ENCODE measurements at places on chromosomes 2 and 18. TPM values are rescaled to one million over a fixed set of nuclear protein-coding genes. Genes with fewer than 3 reads are reported as not detected.

Gene HOXD11
- not detected for polyA plus RNA-seq

Gene CCT7
- polyA plus RNA-seq: 132 TPM

Gene CCDC74B
- polyA plus RNA-seq: 0.38 TPM

Gene SCN2A
- not detected for polyA plus RNA-seq

Gene SLC9A4
- not detected for polyA plus RNA-seq

Gene RUFY4
- polyA plus RNA-seq: not detected

Gene RIT2
- polyA plus RNA-seq: 2.9 TPM

Gene LBX2
- polyA plus RNA-seq: 0.88 TPM

Gene ANKRD29
- polyA plus RNA-seq: 5.5 TPM

Gene IL1RL1
- 2.5 TPM for polyA plus RNA-seq

Gene RPRM
- polyA plus RNA-seq: not detected

Gene ZNF804A
- polyA plus RNA-seq: not detected

Gene CRYBA2
- not detected for polyA plus RNA-seq

Gene R3HDM1
- 9.3 TPM for polyA plus RNA-seq

Gene AGXT
- polyA plus RNA-seq: not detected

Gene C2orf81
- 4.5 TPM for polyA plus RNA-seq

Gene NPHP1
- polyA plus RNA-seq: 10.4 TPM

Gene ZSWIM2
- not detected for polyA plus RNA-seq

Gene ESPNL
- not detected for polyA plus RNA-seq

Gene SERPINB10
- not detected for polyA plus RNA-seq

Gene CAPN14
- polyA plus RNA-seq: 0.18 TPM

Gene OBSL1
- polyA plus RNA-seq: 17.8 TPM

Gene PAX3
- not detected for polyA plus RNA-seq

Gene IAH1
- 64.9 TPM for polyA plus RNA-seq

Gene GALNT3
- 0.23 TPM for polyA plus RNA-seq

Gene SP140
- 0.13 TPM for polyA plus RNA-seq

Gene CD28
- 4.0 TPM for polyA plus RNA-seq

Gene ADCYAP1
- not detected for polyA plus RNA-seq

Gene IMMT
- 47.3 TPM for polyA plus RNA-seq

Gene SKA1
- not detected for polyA plus RNA-seq

Gene ANKRD30B
- not detected for polyA plus RNA-seq

Gene CCDC138
- 1.1 TPM for polyA plus RNA-seq

Gene FAM117B
- 2.5 TPM for polyA plus RNA-seq

Gene SLC4A5
- 1.6 TPM for polyA plus RNA-seq

Gene CAMKMT
- polyA plus RNA-seq: 3.1 TPM

Gene ASXL2
- 3.0 TPM for polyA plus RNA-seq

Gene CDKL4
- polyA plus RNA-seq: not detected

Gene RGPD5
- polyA plus RNA-seq: 3.5 TPM

Gene SKOR2
- polyA plus RNA-seq: not detected

Data from aorta (tissue), 5 donors.